HTR-8/SVneo (cell line): ENCODE measurements at places on chromosomes 6 and 20.

DNA sequence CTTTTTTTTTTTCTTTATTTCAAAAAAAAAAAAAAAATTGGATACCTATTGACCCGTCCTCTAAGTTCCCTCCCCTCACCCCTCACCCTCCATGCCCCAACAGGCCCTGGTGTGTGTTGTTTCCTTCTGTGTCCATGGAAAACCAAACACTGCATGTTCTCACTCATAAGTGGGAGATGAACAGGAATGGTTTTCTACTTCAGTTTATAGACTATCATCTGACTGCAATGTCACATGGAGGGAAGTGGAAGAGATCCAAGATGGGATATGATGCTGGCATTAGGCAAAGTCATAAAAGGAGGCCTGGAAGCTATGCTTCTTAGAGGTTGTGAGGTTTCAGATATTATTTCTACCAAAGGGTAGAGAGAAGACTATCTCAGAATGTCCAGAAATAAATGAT, 237.5 kb downstream of the MAFB start:
- DNase-seq, result no peak

GRCh38 chr6:43734294-43734665, 35.7 kb upstream of the VEGFA start:
- no peak for DNase-seq

- no peak for DNase-seq
These were observed 75.6 kb downstream of the MMS22L start for GRCh38 chr6:97207383-97207782.

DNA sequence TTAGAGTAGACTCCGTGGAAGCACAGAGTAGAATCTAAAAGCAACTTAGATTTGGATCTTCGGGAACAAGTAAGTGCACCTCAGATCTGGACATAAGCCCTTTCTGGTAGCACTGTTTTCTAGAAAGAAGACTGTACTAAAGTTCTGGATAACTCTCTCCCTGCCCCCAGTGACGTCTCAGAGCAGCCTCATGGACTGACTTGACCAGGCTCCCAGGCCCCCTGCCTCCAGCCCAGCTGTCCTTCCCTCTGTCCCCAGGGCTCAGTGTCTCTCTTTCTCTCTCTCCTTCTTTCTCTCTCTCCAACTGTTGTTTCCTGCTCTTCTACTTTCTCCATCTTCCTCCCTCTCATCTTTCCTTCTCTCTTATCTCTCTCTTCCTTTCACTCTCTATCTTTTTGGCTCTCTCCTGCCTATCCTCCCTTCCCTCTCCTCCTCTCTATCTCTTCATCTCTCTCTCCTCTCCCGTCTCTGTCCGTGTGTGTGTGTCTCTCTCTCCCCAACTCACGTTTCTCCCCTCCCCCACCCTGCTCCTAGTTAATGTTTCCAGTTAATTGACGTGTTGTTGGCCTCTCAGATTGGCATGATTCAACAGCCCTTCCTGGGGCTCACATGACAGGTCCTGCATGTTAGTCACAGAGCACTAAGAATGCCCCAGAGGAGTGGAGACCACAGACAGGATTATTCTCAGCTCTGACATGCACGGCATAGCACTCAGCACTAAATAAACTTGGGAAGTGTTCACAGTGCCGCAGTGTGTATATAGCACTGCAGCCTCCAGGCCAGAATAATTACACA, 180.4 kb upstream of the FOXQ1 start:
- DNase-seq, result no peak

GRCh38 chr6:17884498-17885478, 102.6 kb downstream of the KIF13A start:
- no peak for DNase-seq

GRCh38 chr6:158488065-158488464, 71.8 kb upstream of the TMEM181 start:
- DNase-seq, result peak; percentile 81

DNA sequence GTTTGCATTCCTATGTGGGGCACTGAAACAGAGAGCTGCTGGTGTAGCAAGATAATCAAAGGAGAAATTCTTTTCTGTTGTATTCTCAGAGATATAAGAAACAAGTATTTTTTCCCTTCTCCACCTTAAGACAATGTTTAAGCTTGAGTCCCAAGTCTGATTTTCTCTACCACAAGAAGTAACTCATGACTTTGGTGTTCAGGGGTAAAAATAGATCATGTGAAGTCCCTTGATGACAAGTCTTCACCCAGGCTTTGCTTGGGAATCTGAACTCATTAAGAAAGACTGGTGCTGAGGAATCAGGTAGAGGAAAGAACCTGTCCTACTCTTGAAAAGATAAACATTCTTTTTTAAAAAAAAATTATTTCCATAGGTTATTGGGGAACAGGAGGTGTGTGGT, 205.6 kb downstream of the ALDH8A1 start:
- no peak for DNase-seq

DNA sequence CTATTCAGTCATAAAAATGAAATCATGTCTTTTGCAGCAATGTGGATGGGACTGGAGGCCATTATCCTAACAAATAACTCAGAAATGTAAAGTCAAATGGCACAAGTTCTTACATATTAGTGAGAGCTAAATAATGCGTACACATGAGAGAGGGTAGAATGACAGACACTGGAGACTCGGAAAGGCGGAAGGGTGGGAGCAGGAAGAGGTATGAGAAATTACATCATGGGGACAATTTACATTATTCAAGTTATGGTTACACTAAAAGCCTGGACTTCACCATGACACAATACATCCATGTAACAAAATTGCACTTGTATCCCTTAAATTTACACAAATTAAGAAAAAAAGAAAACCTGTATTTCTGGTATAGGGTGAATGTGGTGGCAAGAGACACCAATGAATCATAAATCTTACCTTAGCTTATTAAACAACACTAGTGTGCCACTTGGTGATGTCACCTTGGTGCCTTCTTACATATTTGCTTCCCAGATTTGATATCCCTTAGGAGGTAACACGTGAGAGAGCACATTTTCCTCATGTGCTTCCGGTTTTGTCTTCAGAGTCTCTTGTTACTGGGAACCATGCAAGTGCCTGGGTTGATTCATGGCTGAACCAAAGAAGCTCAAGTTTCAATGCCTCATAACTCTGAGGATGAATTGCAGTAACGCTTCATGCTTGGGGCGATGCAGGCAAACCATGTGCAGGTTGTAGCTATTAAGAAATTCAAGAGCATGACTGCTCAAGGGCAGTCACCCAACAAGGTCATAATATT, 84.6 kb downstream of the DCDC2 start:
- peak; percentile 12 for DNase-seq

- DNase-seq, result no peak
These were observed 120.2 kb upstream of the AFDN start for GRCh38 chr6:167706313-167707109.

DNA sequence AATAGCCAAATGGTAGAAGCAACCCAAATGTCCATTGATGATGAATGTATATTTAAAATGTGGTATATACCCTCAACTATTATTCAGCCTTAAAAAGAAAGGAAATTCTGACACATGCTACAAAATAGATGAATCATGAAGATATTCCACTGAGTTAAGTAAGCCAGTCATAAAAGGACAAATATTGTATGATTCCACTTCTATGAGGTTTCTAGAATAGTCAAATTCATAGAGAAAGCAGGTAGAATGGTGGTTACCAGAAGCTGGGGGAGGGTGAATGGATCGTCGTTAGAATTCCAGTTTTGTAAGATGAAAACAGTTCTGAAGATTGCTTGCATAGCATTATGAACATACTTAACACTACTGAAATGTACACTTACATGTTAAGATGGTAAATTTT, 214.3 kb upstream of the MYLIP start:
- DNase-seq, result no peak

- no peak for DNase-seq
These were observed 67.2 kb downstream of the TRIM27 start for GRCh38 chr6:28856620-28857005.

GRCh38 chr6:154113392-154113791, 74.4 kb downstream of the OPRM1 start:
- DNase-seq, result no peak

GRCh38 chr6:44535446-44535845, 147.9 kb downstream of the CDC5L start:
- no peak for DNase-seq

GRCh38 chr6:18314317-18314997, 50.1 kb upstream of the DEK start:
- no peak for DNase-seq

- DNase-seq, result no peak
These were observed 63.2 kb downstream of the OLIG3 start for GRCh38 chr6:137430954-137431353.

- DNase-seq, result no peak
These were observed 288.8 kb downstream of the BTBD9 start for GRCh38 chr6:38350942-38351341.

- no peak for DNase-seq
These were observed 38.2 kb downstream of the SAMD5 start for GRCh38 chr6:147546501-147547368.

GRCh38 chr6:187210-187861, 105.0 kb upstream of the DUSP22 start:
- DNase-seq, result no peak

DNA sequence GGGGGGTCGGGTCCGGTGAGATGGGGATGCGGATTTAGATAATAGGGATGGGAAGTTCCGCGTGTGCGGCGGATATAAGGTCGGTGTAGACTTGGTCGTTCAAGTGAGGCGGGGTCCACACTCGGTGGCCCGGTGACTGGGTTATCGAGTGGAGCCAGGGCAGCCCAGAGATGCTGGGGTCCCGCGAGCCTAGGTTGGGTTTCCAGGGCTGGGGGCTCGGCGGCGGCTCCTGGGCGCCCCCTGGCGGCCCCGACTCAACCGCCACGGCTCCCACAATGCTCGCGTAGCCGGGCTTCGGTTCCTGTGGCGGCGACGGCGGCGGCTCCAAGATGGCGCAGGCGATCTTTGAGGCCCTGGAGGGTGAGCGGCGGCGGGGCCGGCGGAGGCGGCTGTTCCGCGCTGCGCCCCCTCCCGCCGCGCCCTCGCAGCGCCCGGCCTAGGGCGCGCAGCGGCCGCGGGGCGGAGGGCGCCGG, at the start of gene ZNF341:
TSS of gene ZNF341 (plus strand) at position 304 of the 473 bp plus-strand sequence. CDS start at position 330, 26 bp downstream.
- DNase-seq, result peak; percentile 86

GRCh38 chr20:20083807-20084206, 31.5 kb downstream of the CFAP61 start:
- peak; percentile 14 for DNase-seq

DNA sequence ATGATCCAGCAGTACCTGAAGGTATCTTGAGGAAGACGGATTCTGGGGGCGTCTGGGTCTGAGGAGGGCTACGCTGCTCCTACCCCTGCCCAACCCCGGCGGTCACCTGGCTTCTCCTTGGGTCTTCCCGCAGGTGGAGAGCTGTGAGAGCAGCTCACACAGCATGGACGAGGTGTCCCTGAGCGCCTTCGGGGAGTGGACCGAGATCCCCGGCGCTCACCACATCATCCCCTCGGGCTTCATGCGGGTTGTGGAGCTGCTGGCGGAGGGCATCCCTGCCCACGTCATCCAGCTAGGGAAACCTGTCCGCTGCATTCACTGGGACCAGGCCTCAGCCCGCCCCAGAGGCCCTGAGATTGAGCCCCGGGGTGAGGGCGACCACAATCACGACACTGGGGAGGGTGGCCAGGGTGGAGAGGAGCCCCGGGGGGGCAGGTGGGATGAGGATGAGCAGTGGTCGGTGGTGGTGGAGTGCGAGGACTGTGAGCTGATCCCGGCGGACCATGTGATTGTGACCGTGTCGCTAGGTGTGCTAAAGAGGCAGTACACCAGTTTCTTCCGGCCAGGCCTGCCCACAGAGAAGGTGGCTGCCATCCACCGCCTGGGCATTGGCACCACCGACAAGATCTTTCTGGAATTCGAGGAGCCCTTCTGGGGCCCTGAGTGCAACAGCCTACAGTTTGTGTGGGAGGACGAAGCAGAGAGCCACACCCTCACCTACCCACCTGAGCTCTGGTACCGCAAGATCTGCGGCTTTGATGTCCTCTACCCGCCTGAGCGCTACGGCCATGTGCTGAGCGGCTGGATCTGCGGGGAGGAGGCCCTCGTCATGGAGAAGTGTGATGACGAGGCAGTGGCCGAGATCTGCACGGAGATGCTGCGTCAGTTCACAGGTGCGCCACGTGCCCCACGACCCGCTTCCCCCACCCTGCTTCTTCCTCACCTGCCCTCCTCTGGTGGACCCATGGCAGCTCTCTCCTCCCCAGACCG, 166.9 kb upstream of the RNF24 start:
- DNase-seq, result no peak

- DNase-seq, result no peak
These were observed 11.6 kb downstream of the DUSP15 start for GRCh38 chr20:31858760-31859083.

DNA sequence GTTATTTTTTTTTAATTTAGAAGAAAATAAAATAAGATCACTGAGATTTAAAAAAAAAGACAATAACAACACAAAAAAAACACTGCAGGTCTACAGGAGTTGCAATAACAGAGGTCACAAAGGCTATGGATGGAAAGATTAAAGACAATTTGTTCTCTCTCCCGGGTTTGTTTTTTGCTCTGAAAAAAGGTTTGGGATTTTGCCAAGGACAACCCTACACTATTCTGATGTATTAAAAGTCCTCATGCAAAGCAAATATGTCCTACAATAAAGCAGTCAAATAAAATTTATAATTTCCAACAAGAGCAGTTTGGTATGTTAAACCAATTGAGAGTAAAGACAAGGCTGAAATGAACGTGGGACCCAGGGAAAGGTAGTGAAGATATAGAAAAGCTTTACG, 55.6 kb downstream of the PTPRK start:
- DNase-seq, result no peak

GRCh38 chr6:108168501-108169463, 3.0 kb downstream of the NR2E1 start:
- no peak for DNase-seq

DNA sequence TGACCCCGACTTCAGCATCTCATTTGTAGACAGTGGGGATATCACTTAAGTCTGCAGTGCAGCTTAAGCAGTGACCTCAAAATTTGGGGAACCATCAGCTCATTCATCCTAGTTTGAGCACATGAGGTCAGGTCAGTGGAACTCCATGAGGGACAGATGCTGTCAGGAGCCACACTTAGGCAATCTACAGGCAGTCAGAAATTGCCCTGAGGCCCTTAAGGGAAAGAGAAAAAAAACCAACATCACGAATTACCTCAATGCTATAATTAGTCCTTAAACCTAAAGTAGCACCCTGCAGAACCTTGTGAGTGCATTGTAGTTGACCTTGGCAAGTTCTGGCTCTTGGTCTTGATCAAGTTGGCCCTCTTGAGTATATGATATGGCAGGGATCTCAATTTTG, 21.1 kb downstream of the TMEM74B start:
- DNase-seq, result no peak
